ENCODE measurements at places on chromosomes 13 and 19. TPM values are rescaled to one million over a fixed set of nuclear protein-coding genes. Genes with fewer than 3 reads are reported as not detected.

Gene RFPL4A
- not detected for total RNA-seq

Gene ZNF470
- 8.4 TPM for total RNA-seq

Gene ZNF471
- not detected for total RNA-seq

Gene CGB1
- not detected for total RNA-seq

Gene NALCN
- 0.35 TPM for total RNA-seq

Gene GPR4
- total RNA-seq, result not detected

Gene UBE2L5
- not detected for total RNA-seq

Gene SLC1A6
- 8.2 TPM for total RNA-seq

Gene ZNF556
- 0.05 TPM for total RNA-seq

- H3K4me1 ChIP-seq, result peaks cover 42% of the 10 kb centered on the region
- no peak for DNase-seq
- no peaks in the 10 kb centered on the region for H3K27me3 ChIP-seq
- no peak overlapping the region for H3K4me3 ChIP-seq
- peaks cover 40% of the 10 kb centered on the region for H3K36me3 ChIP-seq
Observed at GRCh38 chr13:79398915-79399314, 7.1 kb downstream of the RBM26 start.

DNA sequence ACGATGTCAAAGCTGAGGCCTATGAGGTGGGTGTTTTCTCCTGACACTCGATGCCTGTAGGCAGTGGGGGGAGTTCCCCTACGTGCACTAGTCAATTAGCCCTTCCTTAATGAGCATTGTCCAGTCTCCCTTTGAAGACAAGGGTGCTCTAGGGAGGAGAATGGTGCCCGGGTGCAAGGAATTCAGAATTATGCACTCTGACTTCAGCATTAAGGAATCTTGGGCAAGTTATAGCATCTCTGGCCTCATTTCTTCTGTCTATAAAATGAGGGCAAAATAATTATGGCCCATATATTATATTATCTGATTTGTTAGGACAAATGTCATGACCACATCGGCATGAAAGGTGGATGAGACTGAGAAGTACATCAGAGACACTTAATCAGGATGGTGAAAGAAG, 82.1 kb upstream of the SLC7A1 start:
- H3K4me1 ChIP-seq, result no peaks in the 10 kb centered on the region
- DNase-seq, result no peak
- H3K36me3 ChIP-seq, result no peaks in the 10 kb centered on the region
- H3K4me3 ChIP-seq, result no peak overlapping the region
- H3K27me3 ChIP-seq, result no peaks in the 10 kb centered on the region

- H3K27ac ChIP-seq, result no peak overlapping the region
- no peaks in the 10 kb centered on the region for H3K36me3 ChIP-seq
- DNase-seq, result no peak
- H3K27me3 ChIP-seq, result no peaks in the 10 kb centered on the region
- H3K4me1 ChIP-seq, result peaks cover 3% of the 10 kb centered on the region
- H3K4me3 ChIP-seq, result no peak overlapping the region
Observed at GRCh38 chr13:60590800-60591747, 194.1 kb downstream of the TDRD3 start.

- H3K4me1 ChIP-seq, result peaks cover 8% of the 10 kb centered on the region
- no peaks in the 10 kb centered on the region for H3K27me3 ChIP-seq
Observed at GRCh38 chr13:87777387-87777786, 106.2 kb downstream of the SLITRK5 start.

- H3K4me1 ChIP-seq, result peaks cover 5% of the 10 kb centered on the region
- no peak overlapping the region for H3K27ac ChIP-seq
- H3K4me3 ChIP-seq, result no peak overlapping the region
- DNase-seq, result no peak
Observed at GRCh38 chr13:45510672-45511071, 45.9 kb downstream of the COG3 start.

DNA sequence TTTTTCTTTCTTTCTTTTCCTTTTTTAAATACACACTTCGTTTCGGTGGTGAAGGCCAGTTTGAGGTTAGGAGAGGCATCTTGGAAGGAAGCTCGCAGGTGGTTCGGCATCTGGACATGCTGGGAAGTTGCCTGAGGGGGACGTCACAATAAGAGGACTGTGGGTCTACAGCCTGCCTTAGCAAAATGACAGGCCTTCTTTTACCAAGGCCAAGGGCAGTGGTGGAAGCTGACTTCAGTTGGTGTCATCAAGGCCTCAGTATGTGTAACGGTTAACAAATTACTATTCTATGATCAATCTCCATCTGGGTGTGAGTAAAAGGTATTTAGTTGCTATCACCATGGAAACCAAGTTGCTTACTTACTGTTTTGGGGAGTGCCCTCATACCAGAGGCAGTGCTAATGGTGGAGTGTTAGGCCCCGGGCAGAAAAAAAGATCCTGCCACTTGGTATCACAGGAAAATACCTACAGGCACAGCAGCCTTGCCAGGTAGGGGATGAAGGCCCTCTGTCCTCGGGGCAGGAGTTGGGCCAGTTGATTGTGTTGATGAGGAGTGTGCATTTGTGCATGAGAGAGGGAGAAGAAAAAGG, 10.3 kb downstream of the ACTN4 start:
- H3K27ac ChIP-seq, result peak overlapping the region; percentile 45
- no peaks in the 10 kb centered on the region for H3K27me3 ChIP-seq
- H3K4me3 ChIP-seq, result peak overlapping the region; percentile 39
- peaks cover 4% of the 10 kb centered on the region for H3K36me3 ChIP-seq

DNA sequence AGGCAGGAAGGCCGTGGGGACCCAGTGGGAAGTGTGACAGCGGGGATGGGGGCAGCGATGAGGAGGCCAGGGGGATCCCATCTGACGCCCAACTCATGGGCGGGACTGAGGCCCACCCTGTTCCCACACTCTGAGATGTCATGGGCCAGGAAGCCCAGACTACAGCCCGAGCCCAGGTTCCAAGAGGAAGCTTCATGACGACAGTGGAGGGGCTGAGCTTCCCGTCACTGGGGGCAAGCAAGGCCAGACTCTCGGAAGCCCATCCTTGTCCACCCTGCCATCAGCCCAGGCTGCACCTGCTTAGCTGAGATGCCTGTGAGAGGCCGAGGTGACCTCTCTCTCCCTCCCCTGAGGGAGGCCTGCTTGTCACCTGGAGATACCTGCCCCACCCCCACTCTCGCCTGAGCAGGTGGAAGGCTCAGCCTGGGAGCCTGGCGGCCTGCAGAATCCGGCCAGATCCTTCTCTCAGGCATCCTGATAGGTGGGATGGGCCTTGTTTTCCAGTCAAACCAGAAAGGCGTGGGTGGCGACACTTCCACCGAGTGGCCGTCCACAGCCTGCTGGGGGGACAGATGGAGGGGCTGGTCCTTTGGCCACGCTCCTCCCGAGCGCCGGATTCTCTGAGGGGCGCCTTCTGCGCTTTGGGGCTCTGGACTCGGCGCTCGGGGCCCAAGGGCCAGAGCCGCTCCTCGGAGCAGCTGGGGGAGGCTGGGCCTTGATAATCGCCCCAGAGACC, 4.8 kb downstream of the ZBTB7A start:
- no peak for DNase-seq
- peaks cover 3% of the 10 kb centered on the region for H3K27me3 ChIP-seq
- H3K27ac ChIP-seq, result no peak overlapping the region
- no peaks in the 10 kb centered on the region for H3K36me3 ChIP-seq
- H3K4me1 ChIP-seq, result peaks cover 6% of the 10 kb centered on the region

- peaks cover 7% of the 10 kb centered on the region for H3K36me3 ChIP-seq
- DNase-seq, result no peak
- no peaks in the 10 kb centered on the region for H3K27me3 ChIP-seq
Observed at GRCh38 chr13:84399320-84400085, 517.2 kb upstream of the SLITRK1 start.

DNA sequence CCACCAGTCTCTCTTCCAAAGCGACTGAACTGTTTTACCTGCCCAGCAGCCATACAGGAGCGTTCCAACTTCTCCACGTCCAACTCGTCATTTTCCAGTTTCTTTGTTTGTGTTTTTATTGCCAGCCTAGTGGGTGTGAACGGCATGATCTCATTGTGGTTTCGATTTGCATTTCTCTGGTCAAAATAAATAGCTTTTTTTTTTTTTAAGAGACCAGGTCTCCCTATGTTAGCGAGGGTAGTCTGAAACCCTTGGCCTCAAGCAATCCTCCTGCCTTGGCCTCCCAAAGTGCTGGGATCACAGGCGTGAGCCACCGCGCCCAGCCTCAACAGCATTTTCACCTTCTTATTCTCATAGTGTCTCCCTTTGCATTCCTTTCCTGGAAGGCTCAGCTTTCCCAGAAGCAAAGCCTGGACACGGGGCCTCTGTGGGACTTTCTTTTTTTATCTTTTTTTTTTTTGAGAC, 4.2 kb upstream of the JSRP1 start:
- no peak overlapping the region for H3K27ac ChIP-seq
- H3K4me3 ChIP-seq, result peak overlapping the region; percentile 1
- H3K27me3 ChIP-seq, result no peaks in the 10 kb centered on the region
- no peaks in the 10 kb centered on the region for H3K36me3 ChIP-seq
- no peaks in the 10 kb centered on the region for H3K4me1 ChIP-seq
- DNase-seq, result no peak

- H3K4me1 ChIP-seq, result peaks cover 16% of the 10 kb centered on the region
- H3K27ac ChIP-seq, result peak overlapping the region; percentile 91
- no peaks in the 10 kb centered on the region for H3K27me3 ChIP-seq
- DNase-seq, result no peak
- H3K36me3 ChIP-seq, result peaks cover 2% of the 10 kb centered on the region
Observed at GRCh38 chr13:51786425-51787265, 17.3 kb downstream of the DHRS12 start.

DNA sequence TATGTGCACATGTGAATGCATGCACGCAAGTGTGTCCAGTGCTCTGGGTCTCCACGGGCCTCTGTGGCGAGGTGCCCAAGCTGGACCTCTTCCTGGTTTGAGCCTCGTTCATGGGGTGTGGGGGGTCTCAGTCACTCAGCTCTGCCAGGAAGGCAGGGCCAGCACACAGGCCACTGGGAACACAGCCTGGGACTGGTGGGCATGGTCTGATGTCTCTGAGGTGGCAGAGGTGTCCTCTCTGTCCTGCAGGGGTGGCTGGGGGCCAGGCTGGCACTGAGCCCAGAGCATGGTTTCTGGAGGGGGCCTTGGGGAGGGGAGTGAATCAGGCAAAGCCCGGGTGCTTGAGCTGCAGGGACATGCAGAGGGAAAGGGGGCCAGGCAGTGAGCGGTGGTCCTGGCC, 9.4 kb downstream of the LRP3 start:
- no peaks in the 10 kb centered on the region for H3K27me3 ChIP-seq
- no peak overlapping the region for H3K27ac ChIP-seq
- H3K4me3 ChIP-seq, result no peak overlapping the region
- no peak for DNase-seq
